ENCODE measurements at places on chromosomes 11 and 22.

GRCh38 chr11:83403691-83404389, 117.7 kb upstream of the CCDC90B start:
- DNase-seq = no peak

- no peak for DNase-seq
Observed at GRCh38 chr11:65392186-65392829, 5.9 kb downstream of the FRMD8 start.

- peak; percentile 41 for DNase-seq
Observed at GRCh38 chr22:33018232-33018864, 39.8 kb downstream of the SYN3 start.

DNA sequence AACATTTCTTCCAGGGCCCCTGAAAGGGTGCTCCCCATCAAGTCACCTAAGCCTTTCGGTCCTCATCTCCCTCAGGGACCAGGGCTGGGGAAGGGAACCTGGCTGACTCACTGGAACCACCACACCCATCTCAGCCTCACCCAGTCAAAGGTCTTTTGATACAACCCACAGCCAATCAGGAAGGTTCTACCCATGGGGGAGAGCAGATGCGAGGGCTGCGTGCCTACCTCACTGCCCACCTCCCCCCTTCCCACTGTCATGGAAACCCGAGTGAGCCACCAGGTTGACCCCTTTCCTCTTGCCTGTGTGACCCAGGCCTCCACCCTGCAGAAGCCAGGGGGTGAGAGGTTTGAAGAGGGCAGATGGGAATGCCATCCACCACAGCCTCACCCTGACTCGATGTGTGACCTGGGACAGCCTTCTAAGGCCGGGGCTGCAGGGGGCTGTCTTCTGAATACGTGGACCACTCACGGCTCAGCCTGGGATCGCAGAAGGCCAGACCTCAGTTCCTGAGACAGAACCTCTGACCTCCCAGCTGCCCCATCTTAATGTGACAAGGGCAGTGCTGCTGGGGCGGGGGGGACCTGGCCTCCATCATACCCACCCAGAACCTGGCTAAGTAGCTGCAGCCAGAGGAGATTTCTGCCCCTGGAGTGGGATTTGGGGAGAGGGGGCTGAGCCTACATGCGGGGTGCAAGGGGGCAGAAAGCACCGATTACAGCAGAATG, 2.7 kb downstream of the MDK start:
- DNase-seq = no peak
